ENCODE measurements at places on chromosomes 13 and 19.

DNA sequence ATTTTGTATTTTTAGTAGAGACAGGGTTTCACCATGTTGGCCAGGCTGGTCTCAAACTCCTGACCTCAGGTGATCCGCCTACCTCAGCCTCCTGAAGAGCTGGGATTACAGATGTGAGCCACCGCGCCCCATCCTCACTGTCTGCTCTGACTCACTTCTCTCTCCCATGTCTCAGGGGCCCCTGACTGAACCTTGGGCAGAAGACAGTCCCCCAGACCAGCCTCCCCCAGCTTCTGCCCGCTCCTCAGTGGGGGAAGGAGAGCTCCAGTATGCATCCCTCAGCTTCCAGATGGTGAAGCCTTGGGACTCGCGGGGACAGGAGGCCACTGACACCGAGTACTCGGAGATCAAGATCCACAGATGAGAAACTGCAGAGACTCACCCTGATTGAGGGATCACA, 5.0 kb downstream of the SIGLEC9 start:
- DNase-seq, result no peak

- no peak for DNase-seq
Measured at GRCh38 chr19:32674153-32674930, 638 bp downstream of the ANKRD27 start.

DNA sequence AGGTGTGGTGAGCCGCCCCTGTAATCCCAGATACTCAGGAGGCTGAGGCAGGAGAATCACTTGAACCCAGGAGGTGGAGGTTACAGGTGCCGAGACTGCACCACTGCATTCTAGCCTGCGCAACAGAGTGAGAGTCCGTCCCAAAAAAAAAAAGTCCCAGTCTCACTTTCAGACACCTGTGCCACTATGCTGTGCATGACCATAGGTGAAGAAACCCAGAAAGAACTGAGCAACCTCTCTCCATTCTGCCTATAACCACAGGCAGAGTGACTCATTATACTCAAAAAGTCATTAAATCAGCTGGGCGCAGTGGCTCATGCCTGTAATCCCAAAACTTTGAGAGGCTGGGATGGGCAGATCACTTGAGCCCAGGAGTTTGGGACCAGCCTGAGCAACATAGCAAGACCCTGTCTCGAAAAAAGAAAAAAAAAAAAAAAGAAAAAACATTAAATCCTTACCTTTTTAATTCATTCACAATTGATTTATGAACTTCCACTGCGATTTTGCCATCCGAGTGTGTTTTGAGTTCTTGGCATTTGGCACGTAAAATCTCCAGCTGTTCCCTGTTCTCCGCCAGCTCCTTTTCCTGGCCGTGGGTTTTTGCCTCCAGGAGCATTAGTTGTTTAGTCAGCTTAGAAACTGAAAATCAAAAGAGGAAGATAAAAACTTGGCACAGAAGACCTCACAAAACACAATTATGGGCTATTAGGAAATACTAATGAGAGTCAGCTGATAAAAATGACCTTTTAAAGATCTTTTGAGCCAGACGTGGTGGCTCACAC, 45.5 kb upstream of the SLC7A9 start:
- DNase-seq, result no peak

GRCh38 chr13:47474839-47475238, 526.2 kb downstream of the SUCLA2 start:
- DNase-seq, result no peak

GRCh38 chr19:43749152-43749551, 5.6 kb downstream of the SMG9 start:
- DNase-seq, result no peak

DNA sequence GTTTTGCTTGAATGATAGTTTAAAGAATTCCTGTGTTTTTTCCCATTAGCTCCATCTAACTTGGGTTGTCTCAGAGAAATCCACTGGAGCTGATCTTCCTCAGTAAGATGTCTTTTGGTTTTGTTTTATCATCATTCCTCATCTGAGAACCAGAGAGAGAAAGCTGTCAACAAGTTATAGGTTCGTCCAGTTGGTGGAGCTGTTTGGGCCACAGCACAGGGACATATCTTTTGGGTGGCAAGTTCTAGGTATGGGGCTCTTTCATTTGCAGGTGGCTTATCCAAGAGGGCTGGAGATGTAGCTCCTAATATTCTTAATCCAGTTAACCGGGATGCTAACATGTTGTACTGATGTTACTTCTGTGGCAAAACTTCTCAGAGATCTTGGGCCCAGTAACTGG, 174.2 kb downstream of the KCNRG start:
- no peak for DNase-seq

DNA sequence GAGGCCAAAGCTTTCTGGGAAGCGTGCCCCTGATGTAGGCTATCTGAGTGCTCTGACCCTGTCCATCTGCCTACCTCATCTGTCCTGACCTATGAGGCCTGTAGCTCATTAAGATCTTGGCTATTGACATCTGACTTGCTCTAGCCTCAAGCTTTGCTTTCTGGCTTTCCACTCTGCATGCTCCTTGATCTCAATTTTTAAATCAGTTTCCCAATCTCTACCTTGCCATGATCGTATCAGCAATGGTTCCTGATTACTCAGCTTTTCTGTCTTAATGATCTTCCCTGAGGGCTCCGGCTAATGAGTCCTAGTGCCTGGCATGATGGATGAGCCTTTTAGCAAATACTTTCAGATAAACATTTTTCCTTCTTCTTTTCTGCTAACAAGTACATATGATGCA, 262.0 kb downstream of the NDFIP2 start:
- DNase-seq, result no peak

DNA sequence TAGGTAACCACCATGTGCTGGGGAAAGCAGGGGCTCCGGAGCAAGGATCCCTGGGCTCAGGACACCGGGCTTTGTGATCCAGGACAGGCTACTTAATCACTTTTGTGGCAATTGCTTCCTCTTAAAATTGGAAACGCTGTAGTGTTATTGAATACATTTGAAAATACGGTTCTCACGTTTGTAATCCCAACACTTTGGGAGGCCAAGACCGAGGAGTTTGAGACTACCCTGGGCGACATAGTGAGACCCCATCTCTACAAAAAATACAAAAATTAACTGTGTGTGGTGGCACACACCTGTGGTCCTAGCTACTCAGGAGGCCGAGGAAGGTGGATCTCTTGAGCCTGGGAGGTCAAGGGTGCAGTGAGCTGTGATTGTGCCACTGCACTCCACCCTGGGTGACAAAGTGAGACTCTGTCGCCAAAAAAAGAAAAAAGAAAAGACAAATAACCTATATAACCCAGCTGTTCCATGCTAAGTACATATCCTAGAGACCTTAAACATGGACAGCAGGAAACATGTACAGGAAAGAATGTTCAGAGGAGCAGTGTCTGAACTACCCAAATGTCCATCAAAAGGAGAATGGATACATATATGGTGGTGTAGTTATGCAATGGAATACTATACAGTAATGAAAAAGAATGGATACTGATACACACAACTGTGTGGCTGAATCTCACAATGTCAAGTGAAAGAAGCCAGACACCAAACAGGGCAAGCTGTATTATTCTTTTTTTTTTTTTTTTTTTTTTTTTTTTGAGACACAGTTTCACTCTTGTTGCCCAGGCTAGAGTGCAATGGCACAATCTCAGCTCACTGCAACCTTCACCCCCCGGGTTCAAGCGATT, 622 bp upstream of the PRODH2 start:
- no peak for DNase-seq

DNA sequence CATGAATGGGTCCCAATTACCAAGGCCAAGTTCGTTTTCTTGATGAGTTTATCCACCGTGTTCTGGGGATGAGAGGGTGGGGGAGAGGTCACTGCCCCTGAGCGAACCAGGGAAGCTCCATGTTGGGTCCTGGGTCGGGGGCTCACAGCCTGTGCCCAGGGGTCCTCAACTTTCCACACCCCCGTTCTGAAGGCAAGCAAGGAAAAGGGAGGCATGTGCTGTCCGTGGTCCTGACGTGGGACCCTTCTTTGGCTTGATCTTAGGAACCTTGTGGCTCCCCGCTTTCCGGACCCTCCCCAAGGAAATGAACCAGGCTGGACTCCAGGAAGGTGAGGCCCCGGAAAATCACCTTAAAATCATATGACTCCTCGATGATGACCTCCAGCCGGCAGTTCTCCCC, 18.2 kb upstream of the MEIS3 start:
- DNase-seq, result no peak

- no peak for DNase-seq
Measured at GRCh38 chr19:55468054-55468393, 3.5 kb upstream of the C19orf85 start.

DNA sequence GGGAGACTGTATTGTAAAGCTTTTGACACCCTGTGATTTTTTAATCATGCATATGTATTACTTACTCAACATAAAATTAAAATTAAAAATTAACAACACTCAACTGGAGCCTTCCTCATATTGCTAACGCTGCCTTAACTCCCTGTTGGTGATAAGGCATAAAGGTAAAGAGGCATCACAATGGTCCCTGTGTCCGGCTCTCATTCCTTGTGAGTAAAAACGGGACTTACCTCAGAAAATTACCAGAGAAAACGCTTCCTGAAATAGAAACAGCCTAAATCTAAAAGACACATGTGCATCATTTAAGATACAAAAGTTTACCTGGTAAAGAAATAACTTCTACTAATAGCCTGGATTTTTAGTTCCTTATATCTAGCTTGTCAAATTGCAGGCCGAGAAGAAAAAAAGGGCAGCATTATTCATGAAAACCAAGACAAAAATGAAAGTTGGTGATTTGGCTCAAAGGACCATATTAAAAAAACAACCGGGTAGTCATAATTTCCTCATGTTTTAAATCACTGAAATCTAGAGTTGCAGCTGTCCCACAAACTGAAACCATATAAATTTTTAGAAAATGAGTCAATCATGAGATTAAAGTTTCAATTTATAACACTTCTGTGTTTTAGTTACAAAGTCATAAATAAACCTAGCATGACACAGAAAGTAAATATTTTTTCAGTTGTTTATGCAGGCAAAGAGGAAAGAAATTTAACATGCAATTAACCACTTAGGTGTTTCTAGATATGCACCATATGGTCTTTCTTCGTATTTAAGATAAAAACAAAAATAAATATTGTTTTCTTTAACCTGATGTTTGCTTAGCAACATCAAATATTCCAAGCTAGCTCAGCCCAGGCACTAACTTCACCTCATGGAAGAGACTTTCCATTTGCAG, 94.7 kb downstream of the MIPEP start:
- DNase-seq, result peak; percentile 32

- no peak for DNase-seq
Measured at GRCh38 chr19:35592226-35592625, 6.3 kb downstream of the PMIS2 start.

DNA sequence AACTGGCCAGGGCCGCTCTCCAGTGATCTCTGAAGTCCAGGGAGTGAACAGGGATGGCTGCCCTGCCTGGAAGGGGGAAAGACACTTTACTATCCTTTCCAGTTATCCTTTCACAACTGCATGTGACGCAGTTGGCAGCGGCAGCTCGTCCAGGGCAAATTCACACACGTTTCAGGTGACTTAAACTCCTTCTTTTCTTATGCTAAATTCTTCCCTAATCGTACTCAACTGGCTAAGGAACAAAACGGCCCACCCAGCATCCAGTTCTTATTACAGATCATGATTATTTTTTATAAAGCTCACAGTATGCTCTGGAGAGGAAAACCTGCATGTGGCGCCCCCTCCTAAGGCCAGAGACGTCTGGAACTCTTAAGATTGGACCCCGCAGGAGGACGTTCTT, 767.1 kb downstream of the UQCRFS1 start:
- no peak for DNase-seq

DNA sequence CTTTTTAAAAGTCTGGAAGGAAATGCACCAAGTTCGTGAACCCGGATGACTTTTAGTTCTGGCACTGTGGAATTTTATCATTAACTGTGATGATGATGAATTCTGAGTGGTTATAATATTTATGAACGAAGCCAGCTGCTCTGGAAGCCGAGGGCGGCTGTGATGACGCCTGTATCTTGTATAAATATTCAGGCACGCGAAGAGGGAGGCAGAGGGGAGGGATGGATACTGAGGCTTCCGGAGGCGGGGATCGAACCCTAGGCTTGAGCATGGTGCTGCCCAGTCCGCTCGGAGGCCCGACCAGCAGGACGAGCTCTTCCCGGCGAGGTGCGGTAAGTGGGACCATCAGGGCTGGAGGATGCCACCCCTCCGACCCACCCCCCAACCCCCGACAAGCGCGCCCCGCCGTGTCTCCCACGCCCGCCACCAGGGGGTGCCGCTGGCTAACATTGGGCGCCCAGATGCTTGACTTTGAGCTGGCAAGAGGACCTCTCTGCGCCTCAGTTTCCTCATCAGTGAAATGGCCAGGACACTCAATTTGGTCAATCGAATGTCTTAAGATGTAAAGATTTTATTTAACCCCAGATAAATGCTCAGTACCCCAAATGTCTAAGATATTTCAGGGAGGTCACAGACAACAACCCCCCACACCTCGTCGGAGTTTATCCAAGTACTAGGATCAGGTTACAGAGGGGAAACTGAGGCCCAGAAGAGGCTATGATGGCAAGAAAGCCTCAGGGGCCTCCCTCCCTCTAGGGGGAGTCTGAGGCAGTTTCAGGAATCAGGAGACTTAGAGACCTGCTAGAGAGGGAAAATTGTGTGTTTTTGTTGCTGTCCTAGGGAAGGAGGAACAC, 4.5 kb upstream of the RAB3A start:
- DNase-seq, result peak; percentile 64

DNA sequence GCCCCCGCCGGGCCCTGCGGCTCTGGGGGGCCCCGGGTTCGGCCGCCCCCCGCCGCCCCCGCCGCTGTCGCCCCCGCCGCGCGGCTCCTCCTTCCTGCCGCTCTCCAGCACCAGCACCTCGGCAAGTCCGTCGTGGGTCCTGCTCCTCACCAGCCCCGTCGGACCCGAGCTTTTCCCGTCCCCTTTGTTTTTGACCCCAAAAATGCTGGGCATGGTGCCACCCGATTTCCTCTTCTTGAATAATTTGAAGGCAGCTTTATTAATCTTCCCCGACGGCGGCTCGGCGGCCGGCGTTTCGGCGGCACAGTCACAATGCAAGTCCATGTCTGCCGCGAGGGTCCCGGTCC, 945 bp downstream of the AMER2 start:
- no peak for DNase-seq

- no peak for DNase-seq
Measured at GRCh38 chr19:14835011-14835410, at the start of the genes OR7A5 and OR7C1. OR7A5 (minus strand) TSS chr19:14835185; CDS start chr19:14828241, 6,944 bp downstream. OR7C1 (minus strand) TSS chr19:14835185; CDS start chr19:14800136, 35,049 bp downstream.

DNA sequence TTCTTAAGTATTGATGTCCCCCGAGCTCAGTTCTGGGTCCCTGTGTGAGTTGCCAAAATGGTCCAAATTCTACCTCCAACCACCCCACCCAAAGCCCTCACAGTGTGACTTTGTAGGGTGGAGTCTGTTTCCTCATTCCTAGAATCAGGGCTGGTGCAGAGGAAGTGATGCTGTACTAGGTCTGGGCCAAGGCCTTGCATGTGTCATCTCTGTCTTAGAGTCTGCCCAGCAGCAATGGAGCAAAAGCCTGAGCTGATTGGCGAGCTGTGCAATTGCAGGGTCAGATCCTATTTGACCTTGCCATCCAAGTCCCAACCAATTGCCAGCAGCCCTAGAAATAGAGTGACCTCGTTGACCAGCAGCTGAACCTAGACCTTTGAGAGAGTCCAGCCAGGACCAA, 97.0 kb upstream of the ANKRD10 start:
- no peak for DNase-seq

DNA sequence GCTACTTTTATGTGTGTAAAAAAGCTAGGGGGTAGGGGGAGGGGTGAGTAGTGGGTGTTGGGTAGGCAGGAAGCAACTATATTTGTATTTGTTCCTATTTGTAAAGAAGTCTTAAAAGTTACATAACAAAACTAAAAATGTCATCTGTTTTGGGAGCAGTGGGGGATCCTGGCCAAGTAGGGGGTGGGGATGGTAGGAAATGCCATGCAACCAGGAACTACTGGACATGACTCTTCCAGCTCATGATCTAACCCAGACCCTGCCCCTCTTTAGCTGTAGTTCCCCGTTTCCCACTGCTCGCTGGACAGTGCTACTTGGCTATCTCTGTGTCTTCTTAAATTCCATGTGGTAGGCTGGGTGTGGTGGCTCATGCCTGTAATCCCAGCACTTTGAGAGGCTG, 3.2 kb downstream of the GTF3A start:
- no peak for DNase-seq

Data from AG09309 (cell line).